ENCODE measurements at places on chromosomes 13 and 19.

DNA sequence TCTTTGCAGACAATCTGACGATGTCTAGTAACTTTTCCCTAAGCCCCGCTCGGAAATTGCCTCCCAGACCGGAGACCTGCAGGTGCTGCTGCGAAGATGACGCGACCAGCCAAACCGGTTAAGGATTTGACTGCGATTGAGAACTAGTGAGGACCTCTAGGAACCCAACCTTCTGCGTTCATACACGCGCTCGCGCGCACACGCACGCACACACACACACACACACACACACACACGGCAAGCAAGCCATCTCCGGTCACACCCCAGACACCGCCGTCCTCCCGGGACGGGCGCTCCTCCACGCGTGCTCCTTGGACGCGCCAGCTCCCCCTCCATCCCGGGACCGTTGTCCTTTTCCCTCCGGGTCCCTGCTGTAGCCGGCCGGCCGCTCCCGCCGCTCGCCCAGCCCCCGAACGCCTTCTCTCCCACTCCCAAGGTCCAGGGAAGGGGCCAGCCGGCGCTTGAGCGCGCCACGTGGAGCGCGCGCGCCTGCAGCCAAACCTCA is 1.2 kb downstream of the TBC1D4 start:
- DNase-seq: peak; percentile 42

- no peak for DNase-seq
These were observed 134.7 kb downstream of the KCNRG start for GRCh38 chr13:50149932-50150331.

DNA sequence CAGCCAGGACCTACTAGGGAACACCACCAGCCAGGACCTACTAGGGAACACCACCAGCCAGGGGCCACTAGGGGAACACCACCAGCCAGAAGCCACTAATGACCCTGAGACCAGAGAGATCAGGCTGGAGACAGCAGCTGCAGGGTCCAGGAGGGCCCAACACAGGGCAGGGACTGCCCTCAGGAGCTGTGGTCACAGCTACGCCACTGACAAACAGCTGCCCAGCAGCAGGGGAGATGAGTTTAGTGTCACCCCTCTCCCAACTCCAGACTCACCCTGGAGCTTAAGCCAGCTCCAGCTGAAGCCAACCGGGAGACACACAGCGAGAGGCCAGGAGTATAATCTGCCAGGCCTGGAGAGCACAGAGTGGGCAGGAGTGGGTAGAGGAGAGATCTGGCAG is 25.7 kb downstream of the TUBGCP3 start:
- no peak for DNase-seq

DNA sequence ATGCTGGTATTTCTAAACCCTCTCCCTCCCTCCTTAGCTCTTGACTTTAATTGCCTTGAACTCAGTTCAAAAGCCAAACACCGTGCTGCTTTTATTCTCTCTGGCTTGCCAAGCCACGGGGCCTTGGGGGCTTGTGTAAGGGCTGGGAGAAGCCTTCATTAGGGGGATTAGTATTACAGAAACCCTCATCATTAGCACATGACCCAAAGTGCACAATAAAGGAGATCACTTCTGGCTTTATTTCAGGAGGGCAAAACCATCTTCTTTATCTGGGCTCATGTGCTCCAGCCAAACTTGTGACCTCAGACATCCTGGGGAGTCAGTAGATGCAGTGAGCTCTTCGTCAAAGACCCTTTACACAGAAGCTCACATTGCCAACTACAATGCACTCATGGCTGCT is at the start of gene DCT:
Gene DCT (minus strand): TSS at position 67 of the 400 bp plus-strand sequence. CDS start 427 bp downstream, outside the sequence.
- no peak for DNase-seq

DNA sequence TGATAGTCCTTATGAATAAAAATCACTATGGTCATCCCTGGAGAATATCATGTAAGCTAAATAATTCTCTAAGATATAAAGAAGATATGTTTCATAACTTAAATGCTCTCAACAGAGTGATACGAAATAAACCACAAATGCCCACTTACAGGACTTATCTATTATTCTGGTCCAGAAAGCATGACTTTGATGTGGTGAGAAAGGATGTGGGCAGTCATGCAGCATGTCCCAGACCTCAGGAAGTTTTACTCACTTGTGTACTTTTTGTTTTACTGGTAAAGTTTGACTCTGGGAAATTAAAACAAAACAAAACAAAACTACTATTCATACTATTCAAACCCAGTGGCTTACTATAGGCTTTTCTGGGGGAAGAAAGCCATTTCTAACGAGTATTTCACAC is 483.2 kb upstream of the SLITRK6 start:
- peak; percentile 71 for DNase-seq
